T follicular helper cell (primary cell): ENCODE measurements at places on chromosomes 5 and 9.

- no peak for DNase-seq
Observed at GRCh38 chr5:160450164-160450932, 28.7 kb downstream of the PTTG1 start.

- DNase-seq, result no peak
Observed at GRCh38 chr9:134210511-134210907, 46.1 kb upstream of the RNU6ATAC start.

DNA sequence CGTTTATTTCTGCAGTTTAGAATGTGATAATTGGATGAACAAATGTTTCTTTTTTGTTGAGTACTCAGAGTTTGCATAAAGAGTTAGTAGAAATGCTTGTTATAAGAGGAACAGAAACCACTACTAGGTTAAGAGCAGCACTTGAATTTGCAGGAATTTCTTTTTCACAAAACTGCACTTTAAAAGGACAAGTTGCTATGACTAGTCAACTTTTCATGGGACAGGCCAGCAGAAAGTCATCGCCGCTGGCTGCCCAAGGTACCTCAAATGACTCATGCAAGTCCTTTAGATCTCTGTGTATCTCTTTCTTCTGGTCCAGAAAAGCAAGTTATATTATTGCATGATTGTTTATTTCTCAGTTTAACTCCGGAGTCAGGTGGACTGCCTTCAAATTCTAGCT, 97.3 kb upstream of the HMHB1 start:
- DNase-seq, result no peak

DNA sequence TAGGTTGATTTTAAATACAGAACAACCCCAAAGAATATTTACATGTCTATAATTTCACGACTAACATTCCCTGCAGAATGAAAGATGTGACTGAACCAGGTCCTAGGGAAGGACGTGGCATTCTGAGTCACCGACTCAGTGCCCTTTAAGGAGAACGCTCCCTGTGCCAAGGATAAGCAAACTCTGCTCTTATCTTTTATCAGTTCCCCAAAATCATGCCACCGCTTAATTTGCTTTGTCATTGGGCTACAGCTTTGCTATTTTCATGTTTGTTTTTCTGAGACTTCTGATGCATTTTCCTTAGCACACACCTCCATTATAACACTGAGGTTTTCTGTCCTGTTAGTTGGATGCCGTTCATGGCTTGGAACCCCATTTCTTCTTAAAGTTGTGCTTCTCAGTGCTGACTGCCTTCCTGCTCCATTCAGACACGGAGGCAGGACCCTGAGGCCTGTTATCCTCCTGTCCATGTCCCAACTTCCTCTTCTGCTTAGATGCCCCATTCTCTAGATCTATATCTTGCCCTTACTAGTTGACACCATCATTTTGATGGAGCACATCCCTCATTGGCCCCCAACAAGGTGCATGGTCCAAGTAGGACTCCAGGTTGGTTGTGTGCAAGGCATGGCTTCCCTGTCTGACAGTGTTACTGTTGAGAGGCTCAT, 11.2 kb upstream of the SEMA4D start:
- no peak for DNase-seq

GRCh38 chr5:114419959-114420358, 58.1 kb downstream of the KCNN2 start:
- DNase-seq, result no peak

GRCh38 chr9:15101095-15101494, 190.9 kb upstream of the FREM1 start:
- no peak for DNase-seq

GRCh38 chr5:172556262-172556661, 84.8 kb upstream of the NEURL1B start:
- no peak for DNase-seq

- DNase-seq, result peak; percentile 30
Observed at GRCh38 chr5:40680741-40681362, 1.1 kb downstream of the PTGER4 start.

- DNase-seq, result no peak
Observed at GRCh38 chr9:127769929-127770582, 8.4 kb downstream of the SH2D3C start.

GRCh38 chr9:112503170-112503569, 16.5 kb downstream of the KIAA1958 start:
- no peak for DNase-seq

GRCh38 chr5:157918811-157919742, 60.1 kb upstream of the CLINT1 start:
- no peak for DNase-seq

DNA sequence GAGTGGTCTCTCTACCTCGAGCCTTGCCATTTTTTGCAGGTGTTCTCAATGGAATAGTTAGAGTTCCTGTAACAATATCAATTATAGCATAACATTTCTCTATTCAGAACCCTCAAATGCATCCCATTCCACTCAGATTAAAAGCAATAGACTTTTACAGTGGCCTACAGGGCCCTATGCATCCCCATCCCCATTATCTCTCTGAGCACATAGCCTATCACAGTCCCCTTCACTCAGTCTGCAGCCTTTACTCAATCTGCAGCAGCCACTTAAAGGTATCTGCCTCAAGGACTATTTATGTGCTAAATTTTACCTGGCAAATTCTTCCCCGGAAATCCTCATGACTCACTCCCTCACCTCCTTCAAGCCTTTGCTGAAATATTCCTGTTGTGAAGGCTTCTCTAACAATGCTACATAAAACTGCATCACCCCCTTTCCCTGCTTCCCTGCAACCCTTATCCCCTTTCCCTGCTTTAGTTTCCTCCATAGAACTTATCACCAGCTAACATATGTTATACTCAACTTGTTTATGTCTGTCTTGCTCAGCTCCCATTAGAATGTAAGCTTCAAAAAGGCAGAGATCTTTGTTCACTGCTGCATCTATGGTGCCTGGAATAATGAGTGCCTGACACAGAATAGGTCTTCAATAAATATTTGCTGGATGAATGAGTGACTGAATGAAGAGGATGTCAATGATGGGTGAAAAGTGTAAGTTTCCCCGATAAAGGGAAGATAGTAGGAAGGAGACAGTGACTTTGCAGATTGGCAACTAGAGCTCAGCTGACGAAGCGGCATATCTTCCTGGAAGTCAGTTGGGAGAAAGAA, 54.1 kb upstream of the ZNF366 start:
- DNase-seq, result no peak

DNA sequence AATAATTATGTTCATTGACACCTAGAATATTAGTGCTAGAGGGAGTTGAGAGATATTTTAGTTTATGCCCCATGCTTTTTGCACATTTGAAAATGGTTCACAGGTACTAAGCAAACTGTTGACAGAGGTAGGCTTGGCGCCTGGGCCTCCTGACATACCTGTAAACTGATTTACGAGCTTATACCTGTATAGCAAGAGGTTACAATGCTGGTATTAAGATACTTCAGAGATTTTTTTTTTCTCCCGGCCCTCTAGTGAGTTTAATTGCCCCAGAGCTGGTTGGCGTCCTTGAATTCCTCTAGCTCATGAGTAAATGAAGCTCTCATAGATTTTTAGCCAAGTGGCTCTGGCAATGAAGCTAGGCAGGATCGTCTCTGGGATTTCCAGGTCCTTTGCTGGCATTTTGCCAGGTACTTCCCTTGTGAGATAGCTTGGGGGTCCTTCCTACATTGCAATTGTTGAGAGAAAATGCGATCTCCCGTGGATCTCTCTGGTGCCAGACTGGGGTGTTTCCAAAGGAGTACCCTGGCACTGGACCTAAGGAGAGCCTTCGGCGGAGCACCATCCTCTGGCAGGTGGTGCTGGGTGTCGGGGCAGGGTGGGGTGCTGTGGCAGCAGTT, 9.0 kb downstream of the SLC36A1 start:
- DNase-seq, result no peak

DNA sequence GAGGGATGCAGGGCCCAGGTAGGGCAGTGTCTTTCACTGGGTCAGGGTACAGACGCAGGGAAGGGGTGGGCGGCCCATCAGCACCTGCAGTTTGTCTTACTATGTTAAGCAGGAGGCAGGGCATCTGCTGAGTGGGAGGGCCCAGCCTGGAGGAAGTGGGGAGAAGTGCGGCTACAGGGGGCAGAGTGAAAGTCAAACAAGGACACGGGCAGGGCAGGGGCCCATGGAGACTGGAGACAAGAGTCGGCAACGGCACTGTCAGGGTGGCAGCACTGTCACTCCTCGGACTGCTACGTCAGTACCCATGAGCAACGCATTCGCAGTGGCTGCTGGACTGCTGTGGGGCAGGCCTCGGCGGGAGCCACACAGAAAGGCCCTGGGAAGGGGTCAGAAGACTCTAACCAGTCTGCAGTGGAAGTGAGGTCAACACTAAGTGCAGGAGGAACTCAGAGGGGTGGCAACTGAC, 19.7 kb downstream of the CAMSAP1 start:
- DNase-seq, result peak; percentile 39

GRCh38 chr9:75664597-75664996, 225.9 kb upstream of the PCSK5 start:
- no peak for DNase-seq

GRCh38 chr5:80686757-80687156, 32.0 kb upstream of the DHFR start:
- no peak for DNase-seq

- no peak for DNase-seq
Observed at GRCh38 chr9:111598733-111599091, 735 bp downstream of the PTGR1 start.

- no peak for DNase-seq
Observed at GRCh38 chr5:56659971-56660370, 155.4 kb upstream of the MAP3K1 start.

GRCh38 chr9:133460405-133461175, 812 bp downstream of the CACFD1 start:
- DNase-seq, result peak; percentile 37

DNA sequence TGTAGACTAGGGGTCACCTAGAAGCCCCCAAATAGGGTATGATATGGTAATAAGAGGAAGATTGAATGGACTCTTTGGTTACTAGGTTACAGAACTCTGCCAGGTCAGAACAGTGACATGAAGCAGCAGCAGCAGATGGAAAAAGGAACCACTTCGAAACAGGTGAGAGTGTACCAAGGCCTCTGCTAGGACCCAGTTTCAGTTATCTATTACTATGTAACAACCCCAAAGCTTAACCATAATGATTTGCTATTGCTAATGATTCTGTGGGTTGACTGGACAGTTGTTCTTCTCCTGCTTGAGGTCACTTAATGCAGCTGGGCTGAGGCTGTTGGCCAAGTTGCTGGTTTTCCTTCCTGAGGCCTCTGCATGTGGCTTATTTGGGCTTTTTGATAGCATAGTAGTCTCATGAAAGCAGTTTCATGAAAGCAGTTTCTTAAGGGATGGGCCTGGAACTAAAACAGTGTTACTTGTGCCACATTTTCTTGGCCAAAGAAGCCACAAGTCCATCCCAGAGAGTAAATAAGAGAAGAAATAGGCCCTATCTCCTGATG, 17.6 kb downstream of the C9orf43 start:
- DNase-seq, result no peak

- peak; percentile 55 for DNase-seq
Observed at GRCh38 chr9:89523948-89524347, 26.0 kb upstream of the SEMA4D start.

DNA sequence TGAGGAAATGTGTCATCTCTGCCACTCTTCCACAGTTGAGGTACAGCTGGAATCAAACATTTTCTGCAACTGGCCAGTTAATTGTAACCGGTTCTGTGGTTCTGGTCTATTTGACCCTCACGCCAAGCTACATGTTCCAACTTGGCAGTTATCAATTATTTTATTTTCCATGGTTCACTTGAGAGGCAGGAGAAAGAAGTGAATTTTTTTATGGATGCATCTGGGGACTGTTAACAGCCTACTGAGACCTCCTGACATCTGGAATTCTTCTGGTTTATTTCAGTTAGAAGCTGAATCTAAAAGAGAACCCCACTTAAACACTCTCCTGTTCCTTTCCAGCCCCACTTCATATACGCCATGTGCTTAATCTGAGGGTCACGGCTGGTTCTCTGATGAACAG, 372.3 kb downstream of the DNAH5 start:
- DNase-seq, result no peak

DNA sequence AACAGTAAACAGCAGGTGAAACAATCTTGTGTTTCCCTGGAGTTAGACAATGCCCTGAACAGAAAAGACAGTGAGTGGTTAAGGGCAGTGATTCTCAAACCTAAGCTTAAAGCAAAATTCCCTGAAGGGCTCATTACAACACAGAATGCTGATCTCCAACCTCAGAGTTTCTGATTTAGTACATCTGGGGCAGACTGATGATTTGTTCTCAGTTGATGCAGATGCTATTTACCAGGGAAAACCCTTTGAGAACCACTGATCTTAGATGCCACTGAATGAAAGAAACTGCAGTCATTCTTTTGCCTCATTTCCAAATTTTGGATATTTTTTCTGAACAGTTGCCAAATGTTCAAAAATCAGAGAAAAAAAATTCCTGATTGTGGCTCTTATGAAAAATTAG, 18.7 kb upstream of the ADAM19 start:
- DNase-seq, result no peak
